Erythroblast (primary cell): ENCODE measurements at places on chromosomes 2 and 18.

- DNase-seq, result no peak
Observed at GRCh38 chr2:226763320-226763719, 36.3 kb downstream of the IRS1 start.

DNA sequence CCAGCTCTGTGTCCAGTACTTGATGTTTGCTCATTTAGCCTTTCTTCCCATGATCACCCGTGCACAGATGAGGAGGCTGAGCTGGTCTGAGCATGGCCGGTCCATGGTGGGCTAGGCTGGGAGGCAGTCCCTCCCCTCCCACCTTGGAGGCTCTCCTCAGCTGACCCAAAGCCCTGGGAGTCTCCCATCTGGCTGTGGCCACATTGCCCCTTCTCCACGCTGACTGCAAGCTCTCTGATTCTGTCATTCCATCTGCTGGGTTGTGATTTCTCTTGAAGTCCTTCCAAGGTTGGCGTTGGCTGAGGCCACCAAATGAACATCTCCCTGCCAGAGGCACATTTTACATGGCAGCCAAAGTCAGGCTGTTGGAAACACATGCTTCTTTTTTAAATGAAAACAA is 44.0 kb downstream of the ACKR3 start:
- no peak for DNase-seq

GRCh38 chr2:136495636-136496035 is 269.7 kb upstream of the THSD7B start:
- no peak for DNase-seq

GRCh38 chr2:60104514-60105505 is 448.6 kb downstream of the BCL11A start:
- no peak for DNase-seq

DNA sequence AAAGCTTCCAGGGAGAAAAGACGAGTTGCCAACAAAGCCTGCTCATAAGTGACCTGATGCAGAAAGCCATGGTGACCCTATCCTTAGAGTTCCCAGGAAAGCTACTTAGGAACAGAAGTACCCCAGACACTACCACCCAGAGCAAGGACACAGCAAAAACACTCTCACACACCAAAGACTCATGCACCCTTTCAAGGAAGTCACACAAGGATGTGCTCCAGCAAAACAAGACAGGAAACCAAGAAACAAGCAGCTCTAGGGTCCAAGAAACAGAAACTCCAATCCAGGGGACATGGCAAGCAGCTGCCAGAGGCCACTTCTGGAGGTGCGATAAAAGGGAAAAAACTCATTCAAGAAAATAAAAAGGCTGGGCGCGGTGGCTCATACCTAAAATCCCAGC is 5.7 kb downstream of the KIF1A start:
- no peak for DNase-seq

GRCh38 chr18:65620076-65620696 is 130.6 kb upstream of the CDH7 start:
- DNase-seq, result no peak

DNA sequence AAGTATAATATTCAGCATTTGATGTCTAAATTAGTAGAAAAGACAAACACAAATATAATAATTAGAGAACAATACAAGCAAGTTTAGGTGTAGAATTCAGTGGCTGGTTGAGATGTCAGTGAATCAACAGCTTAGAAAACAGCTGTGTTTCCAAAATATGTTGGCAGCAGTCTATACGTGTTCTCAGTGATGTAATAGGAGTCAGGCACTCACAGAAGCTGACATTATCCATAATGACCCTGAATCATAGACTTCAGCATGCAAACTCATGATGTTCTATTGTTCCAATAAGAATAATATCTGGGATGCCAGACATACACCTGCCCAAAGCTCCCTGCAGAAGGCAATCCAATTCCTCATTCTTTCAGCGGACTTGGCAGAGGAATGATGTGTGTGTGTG is 164.7 kb downstream of the SLC8A1 start:
- DNase-seq, result no peak

DNA sequence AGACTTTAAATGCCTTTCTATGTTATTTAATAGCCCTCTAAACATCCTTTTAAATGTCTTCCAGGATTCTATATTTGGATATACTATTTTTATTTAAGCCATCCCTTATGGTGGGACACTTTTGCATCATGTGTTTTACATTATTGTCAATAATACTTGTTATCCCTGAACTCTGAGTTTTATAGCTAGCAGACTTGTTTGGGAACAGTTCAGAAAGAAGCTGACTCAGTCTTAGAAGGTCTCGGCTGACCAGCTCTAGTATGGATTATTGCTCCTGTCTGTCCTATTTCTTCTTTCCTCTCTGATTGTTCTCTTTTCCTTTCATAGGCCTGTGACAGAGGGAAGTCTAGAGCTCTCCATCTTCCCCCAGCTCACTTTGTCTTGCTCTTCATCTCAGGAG is 77.3 kb upstream of the CXCR4 start:
- no peak for DNase-seq

GRCh38 chr2:102505290-102505689 is 32.3 kb downstream of the SLC9A4 start:
- DNase-seq, result no peak

GRCh38 chr2:188079196-188079595 is 212.5 kb upstream of the GULP1 start:
- no peak for DNase-seq

- DNase-seq, result no peak
Observed at GRCh38 chr2:231691251-231691772, 17.0 kb upstream of the PTMA start.

GRCh38 chr2:227766373-227766883 is 20.7 kb downstream of the SCYGR8 start:
- DNase-seq, result peak; percentile 75

DNA sequence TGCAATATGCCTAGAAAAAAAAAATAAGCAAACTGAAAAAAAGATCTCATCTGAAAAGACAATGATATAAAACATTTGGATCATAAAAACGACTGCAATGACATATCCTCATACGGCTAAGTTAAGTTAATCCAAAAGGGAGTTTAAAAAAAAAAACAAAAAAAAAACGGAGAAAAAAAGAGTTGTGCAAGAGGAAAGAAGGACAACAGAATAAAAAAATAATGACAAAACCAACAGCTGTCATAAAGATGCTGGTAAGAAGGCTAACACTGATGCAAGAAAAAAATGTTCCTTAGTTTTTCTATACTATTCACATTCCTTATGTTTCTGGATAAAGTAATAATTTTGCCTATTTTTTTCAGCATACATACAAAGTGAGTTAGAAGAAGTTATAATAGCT is 192.5 kb downstream of the SRBD1 start:
- no peak for DNase-seq

GRCh38 chr18:28771849-28772248 is 594.9 kb upstream of the CDH2 start:
- no peak for DNase-seq

- no peak for DNase-seq
Observed at GRCh38 chr2:26399771-26400376, 1.8 kb upstream of the DRC1 start.
